Cardiac atrium fibroblast (primary cell): ENCODE measurements at places on chromosomes 12 and 14. TPM values are rescaled to one million over a fixed set of nuclear protein-coding genes. Genes with fewer than 3 reads are reported as not detected.

The SYT10 gene
- total RNA-seq: not detected in 2 replicates

The SPTB gene
- not detected in 2 replicates for total RNA-seq

The GPHN gene
- total RNA-seq: 4.0 and 6.2 TPM in 2 replicates

The DIO2 gene
- 4.0 and 12.5 TPM in 2 replicates for total RNA-seq

The GNB3 gene
- 2.5 TPM in 1 of 2 replicates, not detected in the other for total RNA-seq
